ENCODE measurements at places on chromosomes 7 and 10.

DNA sequence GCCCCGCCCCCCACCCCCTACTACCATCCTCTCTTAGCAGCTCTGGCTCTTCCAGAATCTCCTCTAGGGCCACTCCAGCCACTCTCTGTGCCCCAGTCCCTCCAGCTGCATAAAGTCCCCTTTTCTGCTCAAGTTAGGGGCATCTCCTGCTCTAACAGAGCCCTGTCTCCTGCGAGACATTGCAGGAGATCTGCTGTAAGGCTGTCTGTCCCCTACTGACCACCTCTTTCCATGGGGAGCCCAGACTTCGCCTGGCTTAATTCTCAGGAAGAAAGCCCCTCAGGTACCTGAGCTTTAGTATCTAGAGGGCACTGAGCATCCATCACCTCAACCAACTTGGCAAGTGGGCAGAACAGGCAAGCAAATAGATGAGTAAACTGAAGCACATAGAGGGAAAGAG lies 200.7 kb upstream of the ZMIZ1 start:
- DNase-seq = no peak

GRCh38 chr10:84401854-84402611 lies 73.6 kb downstream of the CCSER2 start:
- DNase-seq = no peak

GRCh38 chr10:11235771-11236170 lies 218.1 kb downstream of the CELF2 start:
- no peak for DNase-seq

- DNase-seq = no peak
Observed at GRCh38 chr10:108775911-108776475, 1147.3 kb downstream of the XPNPEP1 start.

- no peak for DNase-seq
Observed at GRCh38 chr7:100744605-100745004, 11.2 kb downstream of the ZAN start.

GRCh38 chr7:75642810-75643486 lies 95.8 kb downstream of the HIP1 start:
- peak; percentile 26 for DNase-seq

DNA sequence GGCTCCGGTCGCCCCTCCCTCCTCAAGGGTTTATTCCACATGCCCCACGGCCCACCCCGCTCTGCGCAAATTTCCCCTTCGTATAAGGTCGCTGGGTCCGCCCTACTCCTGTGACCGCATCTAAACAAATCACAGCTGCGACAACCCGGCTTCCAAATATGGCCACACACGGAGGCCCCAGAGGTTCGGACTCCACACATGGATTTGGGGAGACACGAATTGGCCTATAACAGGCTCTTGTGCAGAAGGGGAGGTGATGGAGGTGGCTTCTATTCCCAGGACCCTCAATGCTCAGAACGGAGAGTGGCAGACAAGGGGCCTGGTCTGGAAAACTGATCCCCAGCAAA lies 90.1 kb downstream of the FOXL3 start:
- no peak for DNase-seq

- DNase-seq = no peak
Observed at GRCh38 chr10:18438361-18439126, 212.8 kb downstream of the NSUN6 start.

- DNase-seq = no peak
Observed at GRCh38 chr10:89347701-89348457, 20.1 kb downstream of the IFIT3 start.

Data from stimulated activated CD8-positive, alpha-beta memory T cell treated with anti-CD3 and anti-CD28 coated beads, Interleukin-2, amount 100 ng/mL, for 1 hour (primary cell).